Lung (tissue), 17 donors: ENCODE measurements at places on chromosomes 5 and 9. TPM values are rescaled to one million over a fixed set of nuclear protein-coding genes. Genes with fewer than 3 reads are reported as not detected.

- H3K4me1 ChIP-seq, result peaks cover 18% of the 10 kb centered on the region
- H3K27me3 ChIP-seq, result no peaks in the 10 kb centered on the region
- no peak for DNase-seq
- H3K4me3 ChIP-seq, result no peak overlapping the region
- no peak overlapping the region for H3K27ac ChIP-seq
Measured at GRCh38 chr5:39427633-39428032, 2.9 kb upstream of the DAB2 start.

- no peak for DNase-seq
- no peaks in the 10 kb centered on the region for H3K4me1 ChIP-seq
- H3K27ac ChIP-seq, result no peak overlapping the region
- H3K4me3 ChIP-seq, result no peak overlapping the region
Measured at GRCh38 chr5:9173281-9174048, 372.4 kb downstream of the SEMA5A start.

DNA sequence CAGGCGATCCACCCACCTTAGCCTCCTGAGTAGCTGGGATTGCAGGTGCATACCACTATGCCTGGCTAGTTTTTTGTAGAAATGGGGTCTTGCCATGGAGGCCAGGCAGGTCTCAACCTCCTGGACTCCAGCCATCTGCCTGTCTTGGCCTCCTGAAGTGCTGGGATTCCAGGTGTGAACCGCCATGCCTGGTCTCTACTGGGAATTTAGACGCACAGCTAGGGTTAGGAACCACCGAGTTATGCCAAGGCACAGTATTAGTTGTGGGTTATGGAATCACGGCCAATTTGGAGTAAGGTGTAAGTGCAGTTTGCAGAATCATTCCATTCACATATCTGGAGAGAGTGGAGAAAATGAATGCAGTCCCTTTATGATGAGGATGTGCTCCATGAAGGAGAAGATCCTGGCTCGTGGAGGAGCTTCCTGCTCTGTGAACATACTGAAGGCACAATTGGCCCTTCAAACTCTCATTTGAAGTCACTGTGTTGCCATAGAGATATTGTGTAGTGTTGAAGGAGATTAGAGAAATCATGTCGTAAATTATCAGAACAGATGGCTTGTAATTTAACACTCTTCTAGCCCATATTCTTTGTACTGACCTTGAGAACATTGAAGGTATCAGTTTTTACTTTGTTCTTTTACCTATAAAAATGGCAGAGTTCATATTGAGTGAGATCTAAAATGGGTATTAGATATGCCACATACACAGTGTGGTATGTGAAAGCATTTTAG lies 18.8 kb downstream of the TRIO start:
- H3K4me3 ChIP-seq, result no peak overlapping the region
- DNase-seq, result no peak
- no peaks in the 10 kb centered on the region for H3K27me3 ChIP-seq
- no peak overlapping the region for H3K27ac ChIP-seq

DNA sequence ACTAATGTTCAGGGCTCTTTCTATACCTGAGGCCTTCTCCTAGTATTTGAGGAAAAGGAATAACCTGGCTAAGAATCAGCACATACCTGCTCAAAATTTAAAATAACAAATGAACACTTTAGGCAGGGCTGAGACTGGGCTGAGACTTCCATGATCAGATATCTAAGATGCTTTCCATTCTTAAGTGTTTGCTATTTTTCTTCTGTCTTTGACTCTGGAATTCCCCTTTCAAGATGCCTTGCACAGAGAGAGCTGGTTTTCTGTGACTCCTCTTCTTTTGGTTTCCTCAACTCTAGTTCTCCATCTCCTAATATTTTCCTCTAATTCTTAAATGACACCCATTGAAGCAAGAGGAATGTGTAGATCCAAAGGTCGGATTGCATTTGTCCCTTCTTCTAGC lies 61.1 kb downstream of the DPYSL3 start:
- peaks cover 8% of the 10 kb centered on the region for H3K4me1 ChIP-seq
- H3K36me3 ChIP-seq, result no peaks in the 10 kb centered on the region
- DNase-seq, result no peak
- no peaks in the 10 kb centered on the region for H3K27me3 ChIP-seq
- no peak overlapping the region for H3K27ac ChIP-seq

Gene CEMIP2
- total RNA-seq, result 150 TPM

Gene CER1
- not detected for total RNA-seq

Gene IL9
- not detected for total RNA-seq

DNA sequence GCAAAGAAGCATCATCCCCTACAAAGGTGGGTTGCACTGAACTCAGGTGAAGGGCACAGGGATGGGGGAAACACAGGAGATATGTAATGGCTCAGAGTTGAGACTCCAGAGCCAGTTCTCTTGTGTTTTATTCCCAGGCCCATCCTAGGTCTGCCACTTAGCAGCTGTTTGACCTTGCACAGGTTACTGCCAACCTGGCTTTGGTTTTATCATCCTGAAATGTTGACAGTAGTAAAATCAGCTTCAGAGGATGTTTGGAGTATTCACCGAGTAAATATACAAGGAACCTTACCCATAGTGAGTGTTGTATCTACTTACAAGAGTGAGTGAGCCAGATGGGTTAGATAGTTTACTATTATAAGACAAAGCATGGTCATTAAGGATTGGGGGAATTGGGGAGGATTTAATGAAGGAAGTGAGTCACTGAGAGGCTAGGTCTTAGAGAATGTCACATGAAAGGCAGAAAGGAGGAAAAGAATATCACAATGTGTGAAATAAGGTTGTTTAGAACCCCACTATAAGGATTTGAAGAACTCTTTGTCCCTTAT lies 141.3 kb downstream of the MAN2A1 start:
- no peaks in the 10 kb centered on the region for H3K27me3 ChIP-seq
- H3K27ac ChIP-seq, result no peak overlapping the region
- DNase-seq, result no peak
- no peak overlapping the region for H3K4me3 ChIP-seq

DNA sequence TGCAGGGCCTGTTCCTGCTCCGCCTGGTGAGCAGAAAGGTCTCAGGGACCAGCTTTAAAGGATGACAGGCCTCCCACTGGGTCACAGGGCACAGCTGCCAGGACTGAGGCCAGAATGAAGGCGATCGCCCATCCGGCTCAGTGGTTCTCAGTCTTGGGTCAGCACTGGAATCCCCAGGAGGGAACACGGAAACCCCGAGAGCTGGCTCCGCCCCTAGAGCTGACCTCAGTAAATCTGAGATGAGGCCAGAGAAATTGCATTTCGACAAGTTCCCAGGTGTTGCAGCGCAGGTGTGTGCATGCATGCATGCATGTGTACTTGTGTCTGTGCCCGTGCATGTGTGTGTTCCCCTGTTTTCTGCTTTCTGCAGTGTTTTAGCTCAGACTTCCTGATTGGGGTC lies 47.2 kb upstream of the KCNMB1 start:
- no peaks in the 10 kb centered on the region for H3K27me3 ChIP-seq
- DNase-seq, result no peak
- H3K36me3 ChIP-seq, result no peaks in the 10 kb centered on the region
- no peaks in the 10 kb centered on the region for H3K4me1 ChIP-seq

Gene C5orf58
- not detected for total RNA-seq

DNA sequence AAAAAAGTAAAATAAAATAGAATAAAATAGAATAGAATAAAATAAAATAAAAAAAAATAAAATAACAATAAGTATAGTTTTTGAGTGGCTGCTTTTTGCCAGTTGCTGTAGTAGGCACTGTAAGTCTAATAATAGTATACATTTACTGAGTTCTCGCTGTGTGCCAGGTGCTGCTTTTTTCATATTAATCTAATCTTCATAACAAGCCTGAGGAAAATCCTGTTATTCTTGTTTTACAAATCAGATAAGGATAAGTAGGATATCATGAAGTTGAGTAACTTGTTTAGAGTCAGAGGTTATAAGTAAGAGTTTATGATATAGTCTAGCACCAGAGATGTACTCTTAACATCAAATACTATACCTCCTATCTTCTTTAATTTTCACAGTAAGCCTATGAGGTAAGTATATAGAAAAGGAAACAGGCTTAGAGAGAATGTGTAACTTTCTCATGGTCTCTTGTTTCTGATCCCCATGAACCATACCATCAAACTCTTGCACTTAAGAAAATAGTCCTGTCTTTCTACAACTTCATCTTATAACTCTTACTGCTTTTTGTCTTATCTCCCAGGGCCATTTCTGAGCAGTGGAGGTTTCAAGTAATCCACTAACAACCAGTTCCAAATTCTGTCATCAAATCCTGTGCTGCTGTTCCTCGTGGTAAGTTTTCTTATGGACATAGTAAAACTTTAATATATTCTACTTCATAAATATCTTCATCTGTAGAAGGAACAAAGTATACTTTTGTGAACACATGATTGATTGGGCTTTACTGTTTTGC lies 18.7 kb downstream of the RMI1 start:
- no peaks in the 10 kb centered on the region for H3K27me3 ChIP-seq
- no peak overlapping the region for H3K27ac ChIP-seq
- no peak overlapping the region for H3K4me3 ChIP-seq
- DNase-seq, result peak; percentile 15
- peaks cover 4% of the 10 kb centered on the region for H3K36me3 ChIP-seq
- no peaks in the 10 kb centered on the region for H3K4me1 ChIP-seq

Gene TAF11L10
- total RNA-seq, result not detected

GRCh38 chr9:117344892-117345660 lies 69.8 kb downstream of the ASTN2 start:
- no peak overlapping the region for H3K4me3 ChIP-seq
- no peak for DNase-seq
- H3K4me1 ChIP-seq, result no peaks in the 10 kb centered on the region

Gene C9orf153
- 0.12 TPM for total RNA-seq

- no peaks in the 10 kb centered on the region for H3K27me3 ChIP-seq
- H3K36me3 ChIP-seq, result peaks cover 6% of the 10 kb centered on the region
- no peak overlapping the region for H3K27ac ChIP-seq
- no peak for DNase-seq
- no peaks in the 10 kb centered on the region for H3K4me1 ChIP-seq
Measured at GRCh38 chr9:120555839-120556238, 24.1 kb downstream of the CDK5RAP2 start.

DNA sequence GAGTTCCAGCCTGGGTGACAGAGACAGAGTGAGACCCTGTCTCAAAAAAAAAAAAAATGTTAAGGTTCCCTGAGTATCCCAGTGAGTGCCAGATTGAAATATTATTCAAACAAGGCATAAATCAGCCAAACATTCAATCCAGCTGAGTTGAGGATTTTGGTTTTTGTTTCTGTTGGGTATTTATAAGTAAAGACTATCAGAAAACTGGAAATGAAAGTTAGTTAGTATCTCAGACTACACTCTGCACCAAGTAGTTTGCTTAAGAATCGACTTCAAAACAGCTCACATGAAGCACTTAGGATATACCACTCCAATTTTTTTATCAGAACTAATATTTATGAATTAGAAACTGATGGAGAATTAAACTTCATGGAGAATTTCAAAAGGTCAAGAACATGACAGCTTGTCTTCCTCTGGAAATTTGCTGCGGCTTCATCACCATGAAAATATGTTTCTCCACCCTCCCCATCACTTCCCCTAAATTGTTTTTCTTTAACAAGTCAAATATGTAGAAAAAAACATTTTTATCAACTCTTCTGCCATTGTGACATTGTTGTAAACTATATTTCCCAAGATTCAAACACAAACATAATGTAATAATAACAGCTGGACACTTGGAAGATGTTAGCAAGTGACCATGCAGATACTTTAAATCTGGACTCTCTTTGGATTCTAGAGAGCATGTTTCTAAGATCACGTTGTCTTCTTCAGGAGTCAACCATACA lies 110.0 kb upstream of the PTGER4 start:
- H3K4me1 ChIP-seq, result no peaks in the 10 kb centered on the region
- H3K4me3 ChIP-seq, result no peak overlapping the region
- H3K27ac ChIP-seq, result no peak overlapping the region
- H3K36me3 ChIP-seq, result no peaks in the 10 kb centered on the region
- no peak for DNase-seq
- H3K27me3 ChIP-seq, result no peaks in the 10 kb centered on the region

- no peak overlapping the region for H3K27ac ChIP-seq
- H3K36me3 ChIP-seq, result no peaks in the 10 kb centered on the region
Measured at GRCh38 chr5:75340714-75341478, 3.9 kb downstream of the HMGCR start.

GRCh38 chr5:53478411-53479044 lies 1.9 kb upstream of the FST start:
- H3K4me3 ChIP-seq, result no peak overlapping the region
- no peaks in the 10 kb centered on the region for H3K27me3 ChIP-seq
- H3K36me3 ChIP-seq, result no peaks in the 10 kb centered on the region
- peak; percentile 83 for DNase-seq
- peaks cover 24% of the 10 kb centered on the region for H3K4me1 ChIP-seq
- no peak overlapping the region for H3K27ac ChIP-seq

Gene REEP2
- 1.1 TPM for total RNA-seq

Gene HSD17B3
- total RNA-seq, result not detected

- H3K27me3 ChIP-seq, result no peaks in the 10 kb centered on the region
- no peak overlapping the region for H3K27ac ChIP-seq
- peak; percentile 94 for DNase-seq
- H3K4me1 ChIP-seq, result no peaks in the 10 kb centered on the region
- H3K4me3 ChIP-seq, result no peak overlapping the region
Measured at GRCh38 chr5:111454198-111454622, 58.1 kb downstream of the STARD4 start.

Gene TMEM232
- total RNA-seq, result 28.3 TPM

DNA sequence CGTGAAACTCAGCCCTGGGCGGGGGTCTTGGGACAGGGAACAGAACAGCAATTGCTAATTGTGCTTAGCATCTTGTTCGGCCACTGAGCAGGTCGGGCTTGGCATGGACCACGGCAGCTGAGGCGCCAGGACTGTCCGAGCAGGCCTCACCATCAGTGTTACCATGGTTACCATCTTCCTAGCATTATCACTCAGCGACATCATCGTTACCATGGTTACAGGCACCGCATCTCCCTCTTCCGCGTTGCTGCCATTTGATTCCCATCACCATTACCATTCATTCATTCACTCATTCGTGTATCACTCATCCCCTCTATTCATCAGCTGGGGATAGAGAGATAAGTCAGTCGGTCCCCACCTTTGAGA lies 81.0 kb upstream of the ZBTB43 start:
- H3K27ac ChIP-seq, result no peak overlapping the region
- peaks cover 10% of the 10 kb centered on the region for H3K27me3 ChIP-seq
- DNase-seq, result peak; percentile 20

GRCh38 chr5:127924606-127925005 lies 159.0 kb upstream of the SLC12A2 start:
- no peak overlapping the region for H3K27ac ChIP-seq
- no peaks in the 10 kb centered on the region for H3K27me3 ChIP-seq
- no peak for DNase-seq

DNA sequence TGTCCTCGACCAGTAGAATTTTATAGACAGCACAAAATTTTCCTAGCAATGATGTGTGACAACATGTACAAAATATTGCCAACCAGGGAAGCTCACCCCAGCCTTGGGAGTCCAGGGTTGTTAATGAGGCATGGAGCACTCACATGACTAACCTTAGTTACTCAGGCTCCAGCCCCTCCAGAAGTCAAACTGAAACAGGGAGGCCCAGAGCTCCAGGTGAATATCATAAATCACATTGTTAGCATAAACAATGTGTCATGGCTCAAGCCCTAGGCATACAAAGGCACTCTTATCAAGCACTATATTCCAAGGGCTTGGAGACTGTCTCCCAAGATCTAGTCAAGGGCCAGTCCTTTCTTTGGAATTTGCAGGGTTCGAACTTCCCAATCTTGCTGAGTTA lies 44.4 kb downstream of the TNFAIP8 start:
- H3K27me3 ChIP-seq, result no peaks in the 10 kb centered on the region
- H3K27ac ChIP-seq, result no peak overlapping the region
- no peaks in the 10 kb centered on the region for H3K4me1 ChIP-seq
